Non-pigmented ciliary epithelial cell (primary cell): ENCODE measurements at places on chromosomes 16 and 17.

- DNase-seq: no peak
Measured at GRCh38 chr16:80055831-80056230, 455.3 kb upstream of the MAF start.

- DNase-seq: no peak
Measured at GRCh38 chr16:53061701-53062159, 6.9 kb downstream of the CHD9 start.

DNA sequence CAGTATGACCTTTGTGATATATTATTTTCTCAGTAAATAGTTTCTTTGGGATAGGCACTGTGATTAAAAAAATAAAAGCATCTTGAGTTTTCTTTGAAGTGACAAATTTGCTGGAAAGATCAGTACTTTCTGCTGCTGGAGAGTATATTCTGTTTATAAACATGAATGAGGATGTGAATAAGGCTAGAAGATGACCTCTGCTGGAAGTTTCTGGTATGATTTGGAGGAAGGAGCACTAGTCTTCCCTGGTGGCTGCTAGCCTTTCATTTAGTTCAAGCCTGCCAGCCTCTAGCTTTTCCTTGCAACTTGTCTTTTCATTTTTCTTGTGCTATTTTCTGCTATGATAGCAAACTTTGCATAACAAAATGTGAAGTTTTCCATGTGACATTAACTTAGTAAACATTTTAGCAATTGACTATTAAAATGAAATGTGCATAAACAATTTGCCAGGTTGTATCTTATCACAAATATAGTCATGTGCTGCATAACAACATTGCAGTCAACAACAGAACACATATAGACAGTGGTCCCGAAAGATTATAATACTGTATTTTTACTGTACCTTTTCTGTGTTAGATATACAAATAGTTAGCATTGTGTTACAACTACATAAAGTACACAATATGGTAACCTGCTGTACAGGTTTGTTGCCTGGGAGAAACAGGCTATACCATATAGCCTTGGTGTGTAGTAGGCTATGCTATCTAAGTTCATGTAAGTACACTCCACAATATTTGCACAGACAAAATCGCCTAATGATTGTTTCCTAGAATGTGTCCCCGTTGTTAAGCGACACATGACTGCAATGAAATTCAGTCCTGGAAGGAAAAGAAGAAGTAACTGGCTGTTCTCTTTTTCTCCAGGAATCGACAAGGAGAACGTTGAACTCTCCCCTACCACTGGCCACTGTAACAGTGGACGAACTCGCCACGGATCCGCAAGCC lies 18.1 kb upstream of the RAB11FIP4 start:
- peak; percentile 26 for DNase-seq

- no peak for DNase-seq
Measured at GRCh38 chr17:7589891-7590691, at the start of gene SOX15. Gene SOX15, minus strand, starts transcription at chr17:7590094. Its CDS starts 418 bp downstream, at chr17:7589676.

GRCh38 chr17:82609655-82610054 lies 38.6 kb downstream of the WDR45B start:
- DNase-seq: no peak

GRCh38 chr17:78294776-78295175 lies 63.3 kb downstream of the TMEM235 start:
- no peak for DNase-seq

DNA sequence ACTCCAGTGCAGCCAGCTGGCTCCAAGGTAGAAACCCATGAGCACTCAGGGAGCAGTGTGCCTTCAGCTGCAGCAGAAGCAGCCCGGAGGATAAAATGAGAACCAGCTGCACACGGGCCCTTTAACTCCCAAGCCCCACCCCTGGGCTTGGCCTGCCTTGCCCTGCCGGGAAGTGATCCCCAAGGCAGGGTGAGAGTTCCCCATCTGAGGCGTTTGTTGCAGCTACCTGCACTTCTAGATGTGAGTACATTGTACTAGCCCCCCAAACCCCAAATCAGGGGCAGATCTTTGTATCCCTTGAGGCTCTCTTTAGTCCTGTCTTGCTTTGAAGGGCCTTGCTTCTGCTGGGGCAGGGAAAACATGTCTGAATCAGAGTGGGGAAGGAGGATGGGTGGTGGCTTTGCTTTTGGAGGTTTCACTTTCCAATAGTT lies at the start of gene MVP:
TSS of gene MVP (plus strand) at position 192 of the 431 bp plus-strand sequence. CDS start 10,088 bp downstream, outside the sequence.
- DNase-seq: no peak

DNA sequence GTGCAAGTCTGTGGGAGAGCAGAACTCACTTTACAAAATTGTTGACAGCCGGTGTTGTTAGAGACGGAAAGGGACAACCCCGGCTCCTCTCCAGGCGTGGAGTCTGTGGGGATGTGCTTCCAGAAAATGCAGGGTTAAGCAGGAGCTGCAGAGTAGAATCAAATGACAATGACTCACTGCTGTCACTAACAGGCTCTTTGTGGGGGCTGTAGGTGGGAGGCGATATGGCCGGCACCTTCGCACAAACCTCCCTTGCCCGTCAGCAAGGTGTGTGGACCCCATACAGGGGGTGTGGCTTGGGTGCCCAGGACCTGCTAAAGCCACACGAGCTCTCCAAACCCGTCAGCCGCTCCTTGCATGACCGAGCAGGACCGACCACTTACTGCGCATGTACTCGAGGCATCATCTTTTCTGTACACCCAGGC lies 5.8 kb downstream of the PDK2 start:
- no peak for DNase-seq

GRCh38 chr16:72236866-72237265 lies 64.9 kb upstream of the PMFBP1 start:
- no peak for DNase-seq

DNA sequence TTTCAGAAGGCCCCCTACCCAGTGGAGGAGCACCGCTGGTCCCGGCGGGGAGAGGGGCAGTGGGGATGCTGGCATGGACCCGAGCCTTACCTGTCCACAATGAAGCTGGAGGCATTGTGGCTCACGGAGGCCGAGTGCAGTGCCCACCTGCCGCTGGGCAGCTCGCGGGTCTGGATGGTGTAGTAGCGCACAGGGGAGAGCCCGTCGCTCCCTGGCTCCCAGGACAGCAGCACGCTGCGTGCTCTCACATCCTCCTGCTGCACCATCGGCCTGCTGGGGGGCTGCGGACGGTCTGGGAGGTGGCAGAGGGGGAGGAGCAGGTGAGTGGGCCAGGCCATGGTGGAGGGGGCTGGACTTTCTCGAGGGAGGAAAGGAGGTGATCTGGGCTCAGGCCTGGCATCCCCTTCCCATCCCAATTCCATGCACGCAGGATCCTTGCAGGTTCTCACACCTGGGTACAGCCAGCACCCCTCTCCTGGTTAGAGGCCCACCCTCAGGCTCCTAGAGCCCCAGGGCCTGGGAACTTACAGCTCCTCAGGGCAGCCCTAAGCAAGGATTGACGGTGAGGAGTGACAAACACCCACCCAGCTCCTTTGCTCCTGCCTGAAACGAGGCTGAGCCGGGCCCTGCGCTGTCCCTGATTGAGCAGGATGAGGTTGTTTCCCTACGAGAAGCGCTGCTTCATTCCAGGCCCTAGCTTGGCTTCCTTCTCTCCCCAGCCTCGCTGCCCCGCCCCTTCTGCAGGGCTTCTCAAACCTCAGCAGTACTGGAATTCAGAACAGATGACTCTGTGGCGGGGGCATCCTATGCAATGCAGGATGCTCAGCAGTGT lies 76.2 kb upstream of the CDC42EP4 start:
- no peak for DNase-seq

- no peak for DNase-seq
Measured at GRCh38 chr17:67499685-67500084, 122.6 kb downstream of the PITPNC1 start.

DNA sequence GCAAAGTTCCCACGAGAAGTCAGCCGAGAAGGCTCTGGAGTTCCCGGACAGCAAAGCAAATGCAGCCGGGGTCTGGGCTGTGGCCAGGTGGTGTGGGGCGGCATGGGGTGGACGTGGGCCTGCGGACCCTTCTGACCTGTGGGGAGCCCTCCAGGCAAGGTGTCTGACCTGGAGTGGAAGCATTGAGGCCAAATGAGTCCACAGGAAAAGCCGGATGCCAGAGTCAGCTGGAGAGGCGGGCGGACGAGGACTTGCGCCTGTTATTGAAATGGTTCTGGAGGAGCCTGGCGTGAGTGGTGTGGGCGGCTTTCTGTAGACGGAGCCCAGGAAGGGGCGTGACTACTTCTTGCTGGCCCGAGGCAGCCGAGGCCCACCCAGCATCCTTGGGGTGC lies 50.5 kb upstream of the ZNF750 start:
- DNase-seq: no peak

- DNase-seq: no peak
Measured at GRCh38 chr16:17469011-17469740, 1.6 kb downstream of the XYLT1 start.

- DNase-seq: no peak
Measured at GRCh38 chr16:23826528-23827045, 9.2 kb upstream of the PRKCB start.

- no peak for DNase-seq
Measured at GRCh38 chr17:40481106-40481505, 20.3 kb downstream of the TNS4 start.

DNA sequence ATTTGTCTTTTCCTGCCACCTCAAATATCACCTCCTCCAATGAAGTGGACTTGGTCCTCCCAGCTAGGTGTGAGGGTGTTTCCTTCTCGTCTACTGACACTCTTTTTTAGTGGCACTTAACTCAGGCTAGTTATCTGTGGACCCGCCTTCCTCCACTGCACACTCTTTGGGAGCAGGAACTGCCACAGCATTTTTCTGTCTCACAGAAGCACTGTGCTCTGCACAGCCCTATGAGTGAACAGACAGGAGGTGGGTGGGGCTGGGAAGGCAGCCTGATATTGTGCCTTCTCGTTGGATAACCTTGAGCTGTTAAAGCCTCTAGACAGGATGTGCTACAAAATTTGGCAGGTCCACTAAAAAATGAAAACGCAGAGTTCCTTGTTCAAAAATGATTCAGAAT lies 31.9 kb upstream of the HOXB13 start:
- no peak for DNase-seq

DNA sequence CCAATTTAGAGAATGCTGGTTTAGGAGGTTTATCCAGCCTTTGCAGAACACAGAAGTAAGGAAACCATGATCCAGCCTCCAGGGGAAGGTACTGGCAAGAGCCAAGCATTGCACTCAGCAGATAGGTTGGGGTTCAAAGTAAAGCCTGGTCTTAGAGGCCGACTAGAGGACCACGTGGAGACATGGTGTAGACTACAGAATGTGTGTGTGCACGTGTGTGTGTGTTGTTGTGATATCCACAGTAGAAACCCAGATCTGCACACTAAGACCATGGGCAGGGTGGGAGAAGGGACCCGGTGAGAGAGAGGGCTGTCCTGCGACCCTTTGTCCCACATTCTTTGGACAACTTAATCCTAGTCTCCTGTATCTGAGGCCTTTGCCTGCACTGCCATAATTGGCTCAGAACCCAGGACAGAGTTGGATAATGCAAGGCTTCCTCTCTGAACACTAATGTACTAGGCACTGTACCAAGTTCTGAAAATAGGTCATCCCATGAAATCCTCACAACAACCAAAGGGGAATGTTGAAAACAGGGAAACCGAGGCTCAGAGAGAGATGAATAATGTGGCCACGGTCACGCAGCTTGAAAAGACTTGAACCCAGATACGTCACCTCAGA lies 325.1 kb upstream of the HSBP1 start:
- DNase-seq: no peak

- no peak for DNase-seq
Measured at GRCh38 chr17:72916991-72917390, 175.5 kb downstream of the SLC39A11 start.

DNA sequence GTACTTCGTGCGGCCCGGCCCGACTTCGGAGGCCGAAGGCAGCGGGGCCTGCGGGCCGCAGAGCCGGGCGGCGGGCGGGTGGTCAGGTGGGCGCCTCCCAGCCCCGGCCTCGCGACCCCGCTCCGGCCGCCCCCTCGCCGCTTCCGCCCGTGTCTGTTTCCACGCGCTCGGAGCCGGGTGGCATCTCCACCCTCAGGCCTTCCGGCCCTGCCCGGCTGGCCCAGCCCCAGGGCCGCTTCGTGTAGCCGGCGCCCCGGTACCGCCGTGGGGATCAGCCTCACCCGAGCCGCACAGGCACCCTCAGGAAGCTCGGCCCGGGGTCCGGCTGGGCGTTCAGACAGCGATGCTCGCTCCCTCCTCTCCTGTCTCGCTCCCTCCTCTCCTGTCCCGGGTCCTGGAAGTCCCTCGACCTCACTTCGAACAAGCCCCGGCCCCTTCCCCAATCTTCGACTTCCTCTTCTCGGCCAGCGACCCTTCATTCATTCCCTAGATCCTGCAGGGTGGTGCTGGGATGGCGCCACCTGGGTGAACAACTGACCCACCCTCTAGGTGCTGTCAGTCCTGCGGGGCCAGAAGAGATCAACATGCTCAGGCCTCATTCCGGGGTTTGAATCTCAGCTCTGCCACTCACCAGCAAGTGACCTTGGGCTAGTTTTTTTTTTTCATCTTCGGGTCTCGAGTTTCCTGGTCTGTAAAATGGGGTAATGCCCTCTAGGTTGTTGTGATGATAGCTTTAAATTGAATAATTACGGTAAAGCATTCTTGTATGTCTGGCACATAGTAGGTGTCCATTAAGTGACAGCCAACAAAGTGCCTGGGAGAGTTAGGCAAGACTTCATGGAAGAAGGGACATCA lies 610 bp downstream of the VPS4A start:
- DNase-seq: no peak

DNA sequence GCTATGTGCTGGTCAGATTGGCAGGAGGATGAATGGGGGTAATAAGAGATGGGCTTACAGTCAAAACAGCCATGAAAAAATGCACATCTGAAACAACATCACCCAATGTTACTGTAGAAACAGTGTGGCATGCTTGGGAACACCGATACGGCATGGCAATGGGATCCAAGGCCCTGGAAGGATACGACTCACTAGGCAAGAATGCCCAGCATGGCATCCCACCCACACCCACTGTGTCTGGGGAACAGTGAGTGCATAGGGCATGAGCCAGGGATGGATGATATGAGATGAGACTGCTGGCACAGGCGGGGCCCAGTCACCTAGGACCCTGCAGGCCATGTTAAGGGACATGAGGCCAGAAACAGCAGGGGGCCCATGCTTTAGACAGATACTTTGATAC lies 11.5 kb downstream of the TRIM25 start:
- no peak for DNase-seq

DNA sequence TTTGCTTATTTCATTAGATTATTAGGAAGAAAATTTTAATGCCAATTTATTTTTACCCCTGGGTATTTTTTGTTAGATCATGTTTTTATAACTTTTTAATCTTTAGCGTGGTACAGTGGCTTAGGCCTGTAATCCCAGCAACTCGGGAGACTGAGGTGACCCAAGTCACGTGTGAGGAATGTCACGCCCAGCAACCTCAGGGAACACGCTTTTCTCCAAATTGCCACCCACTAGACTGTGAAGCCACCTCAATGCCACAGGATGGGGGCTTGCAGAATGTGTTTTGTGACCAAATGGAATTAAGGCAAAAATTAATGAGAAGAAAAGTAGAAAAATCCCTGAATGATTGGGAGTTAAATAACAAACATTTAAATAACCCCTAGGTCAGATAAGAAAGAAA lies 141.8 kb downstream of the LAT start:
- DNase-seq: no peak

- DNase-seq: no peak
Measured at GRCh38 chr16:31344712-31345111, 10.3 kb upstream of the ITGAX start.

- no peak for DNase-seq
Measured at GRCh38 chr16:56600398-56600999, 7.9 kb upstream of the MT2A start.
